ENCODE measurements at places on chromosomes 4 and X.
A peak's percentile ranks its signal among the peaks of the same experiment; 100 is the strongest.

- H3K4me1 ChIP-seq, result no peaks in the 10 kb centered on the region
- H3K27ac ChIP-seq, result no peak overlapping the region
Measured at GRCh38 chrX:32514986-32515385, 696.4 kb downstream of the DMD start.

DNA sequence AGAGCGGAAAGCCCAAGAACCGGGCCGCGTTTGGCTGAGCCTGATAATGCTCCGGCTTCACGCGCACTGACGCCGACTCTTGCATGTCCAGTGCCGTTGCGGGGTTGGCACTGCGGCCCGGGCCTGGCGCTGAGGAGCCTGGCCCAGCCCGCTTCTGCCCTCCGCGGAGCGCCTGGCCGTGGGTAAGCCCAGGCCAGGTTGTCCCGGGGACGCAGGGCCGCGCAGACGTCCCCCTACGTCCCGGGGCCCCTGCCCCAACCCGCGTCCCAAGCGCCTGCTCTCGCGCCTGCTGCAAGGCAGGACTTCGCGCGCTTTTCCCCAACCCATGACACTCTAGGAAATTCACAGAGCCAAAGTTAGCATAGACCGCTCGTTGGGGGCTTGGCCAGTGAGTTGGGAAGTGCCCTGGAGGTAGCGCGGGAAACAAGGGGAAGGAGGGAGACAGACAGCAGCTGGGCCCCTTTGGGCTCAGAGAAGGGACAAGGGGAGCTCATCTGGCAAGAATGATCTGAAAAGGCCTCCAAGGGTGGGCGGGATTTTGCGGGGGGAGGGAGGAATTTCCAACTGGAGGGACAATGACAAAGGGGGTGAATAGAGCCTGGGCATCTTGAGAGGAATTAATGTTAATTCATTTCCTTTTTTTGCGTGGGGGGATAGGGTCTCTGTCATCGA, 665 bp upstream of the LRPAP1 start:
- DNase-seq, result no peak
- H3K4me3 ChIP-seq, result peak overlapping the region; percentile 100
- H3K27ac ChIP-seq, result peak overlapping the region; percentile 99

GRCh38 chr4:8592366-8593263, at the start of gene CPZ:
Gene CPZ, plus strand, starts transcription at chr4:8592765. Its CDS starts 69 bp downstream, at chr4:8592834.
- no peak within 1 kb of the TSS for H3K4me3 ChIP-seq
- no peak within 1 kb of the TSS for H3K27ac ChIP-seq
- no peaks in the 10 kb centered on the region for H3K4me1 ChIP-seq
- peaks cover 34% of the 10 kb centered on the region for H3K27me3 ChIP-seq
- H3K36me3 ChIP-seq, result no peaks in the 10 kb centered on the region

- no peak overlapping the region for H3K27ac ChIP-seq
- no peaks in the 10 kb centered on the region for H3K4me1 ChIP-seq
- H3K4me3 ChIP-seq, result no peak overlapping the region
- no peaks in the 10 kb centered on the region for H3K27me3 ChIP-seq
Measured at GRCh38 chr4:17030543-17030942, 132.1 kb upstream of the LDB2 start.

DNA sequence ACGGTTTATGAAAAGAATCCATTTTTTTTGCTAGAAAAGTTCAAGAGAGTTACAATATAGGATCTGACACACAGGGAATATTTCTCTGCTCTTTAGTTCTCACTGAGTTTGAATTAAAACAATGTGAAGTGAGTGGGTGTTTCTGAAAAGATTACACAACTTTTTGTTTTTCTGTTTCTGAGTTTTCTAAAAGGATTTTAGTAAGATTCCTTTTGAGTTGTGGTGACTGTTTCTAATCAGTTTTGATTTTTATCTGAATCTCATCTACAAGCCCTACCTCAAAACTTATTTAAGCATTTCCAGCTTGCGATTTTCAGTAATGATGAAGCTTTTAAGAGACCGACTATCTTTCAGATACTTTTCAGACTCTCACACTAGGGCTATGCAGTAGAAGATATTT, 141.7 kb downstream of the GPAT3 start:
- H3K4me1 ChIP-seq, result no peaks in the 10 kb centered on the region
- no peak overlapping the region for H3K4me3 ChIP-seq
- H3K36me3 ChIP-seq, result no peaks in the 10 kb centered on the region
- H3K27ac ChIP-seq, result no peak overlapping the region
- DNase-seq, result no peak
- peaks cover 16% of the 10 kb centered on the region for H3K27me3 ChIP-seq

DNA sequence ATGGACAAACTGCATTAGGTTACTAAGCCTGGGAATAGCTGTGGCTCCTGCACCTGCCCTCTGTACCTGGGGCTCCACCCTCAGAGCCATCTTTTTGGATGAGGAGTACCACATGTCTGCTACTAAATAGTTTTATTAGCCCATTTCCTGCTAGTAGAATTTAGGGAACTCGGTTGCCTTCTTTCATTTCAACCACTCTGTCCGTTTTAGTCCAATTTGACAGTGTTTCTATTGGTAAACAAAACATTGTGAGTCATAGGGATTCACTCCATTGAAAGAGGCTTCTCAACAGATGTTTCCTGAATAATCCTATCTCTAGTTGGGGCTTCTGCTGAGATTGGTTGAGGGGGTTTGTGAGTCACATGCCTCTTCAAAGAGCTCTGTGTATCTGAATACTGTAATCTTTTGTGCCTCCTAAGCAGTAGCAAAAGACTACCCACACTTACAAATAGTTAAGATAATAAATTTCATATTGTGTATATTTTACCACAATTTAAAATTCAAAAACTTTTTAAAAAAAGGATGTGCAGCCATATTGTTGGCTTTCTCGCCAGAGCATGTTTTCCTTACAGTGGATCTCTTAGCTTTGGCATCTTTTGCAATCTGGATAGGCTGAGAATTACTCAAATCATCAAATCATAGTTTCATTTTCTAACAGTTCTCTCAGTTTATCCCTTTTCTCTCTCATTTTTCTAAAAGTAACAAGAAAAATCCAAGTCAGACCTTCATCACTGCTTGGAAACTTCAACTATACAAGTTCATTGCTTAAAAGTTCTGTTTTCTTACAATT, 9.9 kb downstream of the FAM200B start:
- H3K27me3 ChIP-seq, result no peaks in the 10 kb centered on the region
- no peaks in the 10 kb centered on the region for H3K4me1 ChIP-seq
- no peak overlapping the region for H3K27ac ChIP-seq
- DNase-seq, result no peak
- H3K4me3 ChIP-seq, result no peak overlapping the region

- H3K36me3 ChIP-seq, result no peaks in the 10 kb centered on the region
- no peaks in the 10 kb centered on the region for H3K27me3 ChIP-seq
- H3K27ac ChIP-seq, result no peak overlapping the region
- H3K4me1 ChIP-seq, result peaks cover 20% of the 10 kb centered on the region
- peak overlapping the region; percentile 31 for H3K4me3 ChIP-seq
Measured at GRCh38 chr4:82223715-82224114, 150.1 kb downstream of the HNRNPD start.

DNA sequence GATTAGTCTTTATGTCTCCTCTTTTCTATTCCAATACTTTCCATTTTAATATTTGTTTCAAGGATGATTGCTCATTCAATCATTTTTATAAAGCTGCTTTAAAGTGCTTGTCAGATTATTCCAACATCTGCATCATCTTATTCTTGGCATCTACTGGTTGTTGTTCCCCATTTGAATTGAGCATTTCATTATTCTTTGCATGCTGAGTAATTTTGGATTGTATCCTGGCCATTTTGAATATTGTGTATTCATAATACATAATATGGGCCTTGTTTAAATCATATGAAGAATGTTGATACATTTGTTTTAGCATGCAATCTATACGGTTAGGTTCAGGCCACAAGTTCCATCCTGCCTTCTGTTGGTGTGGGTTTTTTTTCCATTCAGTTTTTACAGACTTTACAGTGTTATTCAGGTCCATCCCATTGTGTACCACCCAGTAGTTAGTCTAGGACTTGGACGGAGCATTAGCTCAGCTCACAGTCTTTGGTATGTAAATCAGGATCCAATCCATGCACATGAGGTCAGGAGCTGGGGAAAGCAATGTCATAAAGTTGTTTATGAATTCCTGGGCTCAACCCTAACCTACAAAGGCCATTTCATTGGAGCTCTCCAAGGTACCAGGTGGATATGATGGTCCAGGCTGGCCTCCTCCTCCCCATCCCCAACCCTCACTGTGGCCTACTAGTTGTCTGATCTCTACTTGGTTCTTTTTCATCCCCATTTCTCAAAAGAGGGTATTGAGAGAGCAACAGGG, 20.3 kb downstream of the RGN start:
- H3K4me3 ChIP-seq, result no peak overlapping the region
- no peak overlapping the region for H3K27ac ChIP-seq
- H3K27me3 ChIP-seq, result no peaks in the 10 kb centered on the region
- H3K36me3 ChIP-seq, result peaks cover 6% of the 10 kb centered on the region
- no peaks in the 10 kb centered on the region for H3K4me1 ChIP-seq

- peaks cover 10% of the 10 kb centered on the region for H3K36me3 ChIP-seq
- H3K4me1 ChIP-seq, result peaks cover 8% of the 10 kb centered on the region
- DNase-seq, result peak; percentile 45
- H3K27me3 ChIP-seq, result no peaks in the 10 kb centered on the region
- H3K4me3 ChIP-seq, result peak overlapping the region; percentile 1
Measured at GRCh38 chr4:169410839-169411770, 140.3 kb upstream of the SH3RF1 start.

DNA sequence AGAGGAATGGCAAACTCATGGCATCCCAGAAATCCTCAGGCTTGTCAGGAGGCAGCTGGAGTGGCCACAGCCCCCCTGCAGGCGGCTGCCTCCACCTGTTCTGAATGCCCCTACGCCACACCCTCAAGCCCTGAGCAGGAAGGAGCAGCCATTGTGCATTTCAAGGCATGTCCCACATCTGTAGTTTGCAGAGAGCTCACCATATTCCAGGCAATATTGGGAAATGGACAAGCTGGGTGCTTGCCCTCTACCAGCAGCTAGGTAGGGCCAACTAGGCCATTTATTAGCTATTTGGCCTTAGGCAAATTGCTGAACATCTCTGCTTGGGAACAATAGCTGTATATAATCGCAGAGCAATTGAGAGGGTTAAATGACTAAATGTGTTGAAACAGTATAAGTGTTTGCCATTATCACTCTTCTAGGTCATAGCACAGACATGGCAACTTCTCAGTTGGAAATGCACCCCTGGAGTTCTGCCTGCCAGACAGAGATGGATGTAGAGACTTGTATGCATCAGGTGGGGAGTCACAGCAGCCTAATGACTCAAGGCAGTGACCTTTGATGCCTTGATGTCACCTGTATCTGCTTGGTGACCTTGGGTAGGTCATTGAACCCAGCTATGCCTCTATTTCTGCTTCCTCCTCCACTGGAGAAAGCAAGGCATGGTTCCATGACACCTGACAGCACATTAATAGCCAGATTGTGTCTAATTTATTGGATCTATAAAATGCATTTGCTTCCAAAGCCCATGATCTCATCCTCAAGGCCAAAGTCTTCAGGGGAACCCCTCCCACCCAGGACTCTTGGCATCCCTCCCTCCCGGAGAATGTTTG, 52.8 kb downstream of the FHDC1 start:
- no peak overlapping the region for H3K4me3 ChIP-seq
- H3K27ac ChIP-seq, result no peak overlapping the region
- no peaks in the 10 kb centered on the region for H3K36me3 ChIP-seq
- peaks cover 8% of the 10 kb centered on the region for H3K27me3 ChIP-seq

DNA sequence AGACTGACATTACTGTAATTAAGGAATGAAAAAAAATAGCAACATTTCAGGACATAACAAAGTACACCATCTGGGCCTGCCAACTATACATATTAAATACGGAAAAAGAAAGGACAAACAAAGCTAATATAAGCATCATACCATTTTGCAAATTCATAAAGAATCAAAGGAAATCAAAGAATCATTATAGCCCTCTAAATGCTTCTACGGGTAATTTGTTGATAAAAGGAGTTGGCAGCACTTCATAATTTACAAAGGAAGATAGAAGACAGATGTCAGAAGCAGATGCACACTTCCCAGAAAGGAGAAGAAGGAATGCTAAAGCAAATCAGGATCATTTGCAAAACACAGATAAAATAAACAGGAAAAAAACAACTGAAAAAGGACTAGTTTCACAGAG, 1757.3 kb downstream of the PCDH7 start:
- H3K27me3 ChIP-seq, result no peaks in the 10 kb centered on the region
- no peak overlapping the region for H3K27ac ChIP-seq
- H3K4me3 ChIP-seq, result no peak overlapping the region
- H3K4me1 ChIP-seq, result no peaks in the 10 kb centered on the region
- no peaks in the 10 kb centered on the region for H3K36me3 ChIP-seq
- DNase-seq, result no peak
